ENCODE measurements at places on chromosomes 4 and X. TPM values are rescaled to one million over a fixed set of nuclear protein-coding genes. Genes with fewer than 3 reads are reported as not detected.

DNA sequence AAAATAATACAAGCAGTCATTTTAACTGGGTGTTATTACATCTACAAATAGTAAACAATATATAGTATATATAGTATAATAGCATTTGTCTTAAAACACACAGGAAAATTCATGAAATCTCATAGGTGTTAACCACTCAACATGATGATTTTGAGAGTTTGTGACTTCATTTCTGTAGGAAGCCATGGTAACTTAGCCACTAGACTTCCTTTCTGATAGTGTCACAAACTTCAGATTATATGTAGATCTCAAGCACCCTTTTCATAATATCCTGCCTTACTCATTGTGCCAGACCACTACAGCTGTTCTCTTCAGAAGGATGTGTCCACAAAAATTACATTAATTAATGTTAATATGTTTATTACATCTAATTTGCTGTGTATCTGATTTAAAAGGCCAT lies 1250.6 kb downstream of the ADGRL3 start:
- DNase-seq: no peak

DNA sequence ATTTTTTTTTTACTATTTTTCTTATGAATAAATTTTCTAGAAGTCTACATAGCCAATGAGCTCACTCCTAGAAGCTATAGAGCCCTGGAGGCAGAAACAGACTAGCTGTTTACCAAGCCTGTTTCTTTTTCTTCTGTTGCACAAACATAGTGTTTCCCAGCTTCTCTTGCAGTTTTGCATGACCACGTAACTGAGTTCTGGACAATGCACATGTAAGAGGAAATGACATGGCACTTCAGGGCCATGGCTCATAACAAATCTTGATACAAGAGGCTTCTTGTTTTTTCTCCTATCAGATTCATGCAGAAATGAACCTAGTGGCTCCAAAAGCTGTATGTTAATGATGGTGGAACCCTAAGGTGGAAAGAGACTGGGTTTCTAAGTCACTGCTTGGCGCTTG lies 127.4 kb downstream of the ZNF330 start:
- no peak for DNase-seq

DNA sequence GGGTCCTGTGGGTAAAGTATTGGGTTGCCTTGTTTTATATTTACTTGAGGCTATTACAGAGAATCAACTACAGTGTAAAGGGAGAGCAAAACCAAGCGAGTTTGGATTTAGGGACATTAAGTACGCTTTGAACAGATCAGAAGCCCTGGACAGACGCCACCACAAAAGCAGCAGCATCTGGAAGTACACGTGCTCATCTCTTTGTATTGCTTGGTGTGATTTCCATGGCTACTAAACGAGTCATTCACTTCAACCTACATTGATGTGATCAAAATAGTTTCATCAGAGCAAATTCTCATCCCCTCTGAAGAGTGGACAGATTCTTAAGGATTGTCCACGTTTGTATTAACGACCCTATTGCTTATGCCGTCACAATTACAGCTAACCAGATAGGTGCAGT lies 85.1 kb downstream of the SORBS2 start:
- no peak for DNase-seq

GRCh38 chr4:83013902-83014301 lies 3.3 kb upstream of the LIN54 start:
- DNase-seq: no peak

GRCh38 chrX:149950681-149951080 lies 12.4 kb upstream of the EOLA2 start:
- DNase-seq: no peak

DNA sequence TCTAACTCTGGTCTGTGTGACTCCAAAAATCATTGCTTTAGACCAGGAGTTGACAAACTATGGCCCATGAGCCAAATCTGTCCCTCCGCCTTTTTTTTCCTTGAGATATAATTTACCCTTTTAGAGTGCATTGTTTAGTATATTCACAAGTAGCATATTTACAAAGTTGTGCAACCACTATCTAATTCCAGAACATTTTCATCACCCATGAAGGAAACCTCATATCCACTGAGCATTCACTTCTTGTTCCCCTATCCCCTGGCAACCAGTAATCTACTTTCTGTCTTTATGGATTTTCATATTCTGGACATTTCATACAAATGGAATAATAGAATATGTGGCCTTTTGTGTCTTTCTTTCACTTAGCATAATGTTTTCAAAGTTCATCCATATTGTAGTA lies 67.4 kb upstream of the CITED1 start:
- DNase-seq: no peak

NIPAL1 gene
- total RNA-seq: 4.3 TPM

DNA sequence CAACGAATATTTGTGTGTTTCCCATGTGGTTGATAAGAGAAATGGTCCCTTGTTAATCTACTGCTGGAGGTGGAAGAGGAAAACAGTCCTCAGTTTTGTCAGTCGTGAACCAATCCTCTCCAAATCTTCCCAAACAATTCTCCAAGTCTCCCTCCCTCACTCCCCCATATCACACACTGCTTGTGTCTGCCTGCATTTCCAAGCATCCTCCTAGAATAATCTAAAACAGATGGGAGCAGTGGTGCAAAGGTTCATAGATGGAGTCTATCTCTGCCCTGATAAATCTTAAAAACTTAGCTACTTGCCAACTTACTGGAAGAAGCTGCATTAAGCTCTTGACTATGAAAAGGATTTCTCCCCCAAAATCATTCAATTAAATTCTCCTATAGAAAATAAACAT lies 43.7 kb upstream of the SH3KBP1 start:
- no peak for DNase-seq

SUPT20HL1 gene
- not detected for total RNA-seq

- no peak for DNase-seq
These were observed 9.0 kb downstream of the GK2 start for GRCh38 chr4:79399076-79399475.

DNA sequence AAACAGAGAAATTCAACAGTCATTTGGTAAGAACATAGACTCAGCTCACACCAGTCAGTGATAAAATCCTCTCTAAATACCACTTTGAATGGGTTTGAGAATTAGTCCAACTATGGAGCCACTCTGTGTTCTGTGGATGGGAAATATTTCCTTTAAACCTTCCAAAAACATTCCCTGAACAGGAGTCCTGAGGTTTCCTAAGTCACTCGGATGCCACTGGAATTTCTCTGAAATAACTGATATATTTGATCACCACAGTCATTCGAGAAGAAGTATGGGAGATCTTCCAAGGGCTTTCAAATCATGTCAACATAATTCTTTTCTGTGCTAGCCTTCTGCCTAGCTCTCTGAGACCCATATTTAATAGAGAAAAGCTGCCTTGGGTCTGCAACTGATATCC lies 958.6 kb downstream of the STIM2 start:
- no peak for DNase-seq

- no peak for DNase-seq
These were observed 33.1 kb upstream of the GPR34 start for GRCh38 chrX:41655631-41656030.

DNA sequence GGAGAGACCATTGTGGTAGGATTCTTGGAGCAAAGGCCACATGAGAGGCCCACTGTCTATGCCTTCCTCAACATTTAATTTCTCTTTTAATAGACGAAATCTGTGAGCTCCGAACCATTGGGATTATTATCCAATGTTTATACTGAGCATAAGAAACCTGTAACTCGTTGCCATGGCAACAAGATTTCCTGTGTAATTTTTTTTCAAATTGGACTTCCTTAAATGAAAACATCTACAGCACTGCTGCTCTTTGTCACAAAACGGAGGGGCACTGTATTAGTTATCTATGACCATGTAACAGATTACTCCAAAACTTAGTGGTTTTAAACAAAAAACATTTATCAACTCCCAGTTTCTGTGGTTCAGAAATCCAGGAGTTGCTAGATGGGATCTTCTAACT lies 38.7 kb downstream of the PPP1R2C start:
- DNase-seq: no peak

GRCh38 chrX:133335027-133335426 lies 80.3 kb downstream of the GPC4 start:
- no peak for DNase-seq

ACE2 gene
- not detected for total RNA-seq

DNA sequence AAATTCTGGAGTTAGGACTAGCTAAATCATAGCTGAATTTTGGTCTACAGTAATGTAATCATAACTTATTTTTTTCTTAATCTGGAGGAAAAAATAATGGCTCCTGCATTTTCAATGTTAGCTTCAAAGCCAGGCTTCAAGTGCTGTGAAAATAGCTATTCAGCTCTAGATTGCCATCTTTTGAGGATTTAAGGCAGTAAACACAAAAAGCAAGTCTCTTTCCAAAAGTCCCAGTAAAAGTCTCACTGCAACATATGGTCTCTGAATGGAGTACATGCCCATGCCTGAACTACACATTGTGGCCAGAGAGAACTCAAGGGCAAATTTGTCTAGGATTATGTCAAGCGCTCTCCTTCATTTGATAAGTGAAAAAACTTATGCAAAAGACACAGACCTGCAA lies 720.9 kb downstream of the FSTL5 start:
- DNase-seq: no peak

- peak; percentile 12 for DNase-seq
These were observed 74.6 kb downstream of the WDR44 start for GRCh38 chrX:118420462-118420861.

- DNase-seq: no peak
These were observed 276.6 kb downstream of the BCOR start for GRCh38 chrX:39820938-39821708.

GRCh38 chr4:40419231-40419912 lies 84.2 kb downstream of the CHRNA9 start:
- no peak for DNase-seq

All from kidney epithelial cell (primary cell).